Stimulated activated CD8-positive, alpha-beta memory T cell treated with anti-CD3 and anti-CD28 coated beads, Interleukin-15, amount 100 ng/mL, for 24 hours (primary cell): ENCODE measurements at places on chromosomes 1 and 21.

GRCh38 chr1:223473601-223474344, 80.6 kb downstream of the CCDC185 start:
- no peak for DNase-seq

DNA sequence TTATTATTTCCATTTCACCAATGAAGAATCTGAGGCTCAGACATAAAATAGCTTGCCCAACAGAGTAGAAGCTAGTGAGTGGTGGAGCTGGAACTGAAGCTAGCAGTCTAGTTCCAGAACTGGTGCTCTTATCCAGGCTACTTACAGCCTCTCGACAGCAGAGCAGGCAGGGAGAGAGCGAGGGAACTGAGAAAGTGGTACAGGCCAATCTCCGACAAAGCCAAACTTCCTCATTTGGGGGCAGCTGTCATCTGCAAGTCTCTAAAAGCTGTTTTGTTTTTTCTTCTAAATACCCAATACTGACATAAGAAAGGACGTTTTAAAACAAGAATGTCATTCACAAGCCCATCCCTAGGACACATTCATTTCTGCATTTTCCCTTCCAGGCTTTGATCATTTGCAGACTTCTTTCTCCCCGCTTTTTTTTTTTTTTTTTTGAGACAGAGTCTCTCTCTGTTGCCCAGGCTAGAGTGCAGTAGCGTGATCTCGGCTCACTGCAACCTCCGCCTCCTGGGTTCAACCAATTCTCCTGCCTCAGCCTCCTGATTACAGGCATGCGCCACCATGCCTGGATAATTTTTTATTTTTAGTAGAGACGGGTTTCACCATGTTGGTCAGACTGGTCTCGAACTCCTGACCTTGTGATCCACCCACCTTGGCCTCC, 20.0 kb downstream of the YIPF1 start:
- DNase-seq: no peak

DNA sequence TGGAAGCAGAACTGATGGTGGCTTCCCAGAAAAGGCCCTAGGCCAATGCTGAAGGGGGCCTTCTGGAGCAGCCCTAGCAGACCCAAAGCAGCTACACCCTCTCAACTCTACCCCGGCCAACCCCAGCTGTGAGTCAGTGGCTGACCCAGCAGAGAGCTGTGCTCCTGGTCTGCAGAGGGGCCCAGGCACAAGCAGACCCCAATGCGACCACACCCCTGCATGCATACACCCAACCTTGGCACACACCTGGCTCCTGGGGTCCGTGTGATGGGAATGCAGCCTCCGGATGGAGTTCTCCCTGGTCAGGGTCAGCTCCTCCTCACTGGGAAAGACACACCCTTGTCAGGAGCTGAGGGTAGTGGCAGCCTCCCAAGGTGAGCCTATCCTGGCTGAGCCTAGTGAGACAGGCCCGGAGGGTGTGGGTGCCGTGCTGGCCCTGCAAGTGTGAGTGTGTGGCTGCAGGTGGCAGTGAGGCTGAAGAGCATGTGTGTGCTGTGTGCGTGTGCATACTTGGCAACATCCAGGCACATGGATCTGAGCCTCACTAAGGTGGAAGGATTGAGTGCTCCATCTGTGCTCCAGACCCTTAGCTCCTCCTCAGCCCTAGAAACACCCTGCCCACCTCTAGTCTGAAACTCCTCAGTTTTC, 3.9 kb upstream of the ARHGAP30 start:
- no peak for DNase-seq

DNA sequence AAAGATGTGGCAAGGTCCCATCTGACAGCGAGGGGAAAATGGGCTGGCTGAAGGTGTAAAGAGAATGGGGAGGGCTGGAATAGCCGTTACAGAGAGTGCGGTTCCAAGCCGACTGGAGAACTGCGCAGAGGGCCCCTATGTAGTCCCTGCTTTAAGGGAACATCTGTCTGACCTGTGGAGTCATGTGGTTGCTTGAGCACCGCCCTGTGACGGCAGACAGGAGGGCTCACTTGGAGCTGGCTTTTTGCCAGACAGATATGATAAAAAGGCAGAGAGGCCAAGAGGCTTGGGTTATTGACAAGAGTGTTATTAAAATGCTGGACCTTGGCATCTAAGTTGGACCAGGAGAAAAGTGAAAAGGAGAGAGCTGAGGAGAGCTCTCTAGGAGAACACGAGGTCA, 5.9 kb upstream of the PTPRF start:
- DNase-seq: no peak

- DNase-seq: no peak
These were observed 7.9 kb downstream of the CSTB start for GRCh38 chr21:43767984-43768867.

DNA sequence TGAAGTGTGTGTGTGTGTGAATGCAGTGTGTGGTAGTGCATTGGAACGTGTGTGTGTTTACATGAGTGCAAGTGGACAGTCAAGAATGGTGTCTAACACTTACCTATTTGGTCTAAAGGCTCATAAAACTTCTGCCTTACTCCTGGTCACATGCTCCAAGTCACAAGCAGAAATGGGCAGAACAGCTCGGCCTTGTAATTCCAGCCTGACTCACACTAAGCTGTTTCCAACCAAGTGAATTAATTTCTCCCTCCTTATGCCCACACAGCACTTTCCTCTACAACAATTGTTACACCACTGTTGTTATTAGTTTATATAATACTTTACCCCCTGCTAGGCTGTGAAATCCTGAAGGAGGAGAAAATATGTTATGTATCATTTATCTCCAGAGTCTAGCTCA, 43.8 kb downstream of the DDR2 start:
- DNase-seq: no peak

GRCh38 chr21:45990049-45990711, 8.6 kb downstream of the COL6A1 start:
- no peak for DNase-seq
